ENCODE measurements at places on chromosomes 4 and X.

- no peak for DNase-seq
Observed at GRCh38 chr4:78630615-78631014, 79.0 kb downstream of the ANXA3 start.

- DNase-seq, result no peak
Observed at GRCh38 chr4:174926958-174927357, 8.8 kb downstream of the ADAM29 start.

DNA sequence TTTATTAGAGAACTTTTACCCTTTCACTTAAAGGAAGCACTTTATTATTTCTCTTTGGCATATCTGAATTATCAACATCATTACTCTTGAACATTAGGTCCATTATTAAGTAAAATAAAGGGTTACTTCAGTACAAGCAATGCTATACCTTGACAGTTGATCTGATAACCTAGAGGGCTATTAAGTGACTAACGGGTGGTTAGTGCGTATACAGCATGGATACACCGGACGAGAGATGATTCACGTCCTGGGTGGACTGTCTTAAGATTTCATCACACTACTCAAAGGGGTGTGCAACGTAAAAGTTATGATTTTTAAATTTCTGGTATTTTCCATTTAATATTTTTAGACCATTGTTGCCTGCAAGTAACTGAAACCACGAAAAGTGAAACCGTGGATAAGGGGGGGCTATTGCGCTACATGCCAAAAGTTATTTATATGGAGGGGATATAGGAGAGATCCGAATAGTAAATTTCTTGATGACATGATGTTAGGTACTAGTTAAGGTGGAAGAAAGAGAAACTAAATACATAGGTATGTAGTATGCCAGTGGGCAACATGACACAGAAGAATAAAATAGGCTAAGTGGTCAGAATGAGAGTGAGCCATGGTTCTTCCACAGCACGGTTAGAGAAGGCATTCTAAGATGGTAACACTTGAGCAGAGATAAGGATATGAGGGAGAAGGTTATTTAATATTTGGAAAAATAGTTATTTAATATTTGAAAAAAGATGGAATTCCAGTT is 230.8 kb upstream of the ANKRD50 start:
- DNase-seq, result peak; percentile 93

DNA sequence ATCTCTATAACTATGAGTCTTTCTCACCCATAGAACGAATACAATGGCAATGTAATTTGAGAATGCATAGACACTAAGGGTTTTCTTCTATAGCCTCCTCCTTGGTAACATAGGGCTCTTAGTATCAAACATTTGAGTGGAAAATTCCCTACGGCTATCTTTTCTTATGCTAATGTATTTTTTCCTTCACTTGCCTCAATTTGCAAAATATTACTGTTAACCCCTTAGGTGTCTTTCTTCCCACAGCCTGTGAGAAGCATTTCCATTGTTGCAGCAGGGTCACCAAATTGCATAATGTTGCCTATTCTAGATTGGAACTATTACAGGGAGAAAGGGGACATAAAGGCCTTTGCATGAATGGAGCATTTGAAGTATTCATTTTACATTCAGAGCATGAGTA is 140.5 kb upstream of the RAPGEF2 start:
- DNase-seq, result no peak

DNA sequence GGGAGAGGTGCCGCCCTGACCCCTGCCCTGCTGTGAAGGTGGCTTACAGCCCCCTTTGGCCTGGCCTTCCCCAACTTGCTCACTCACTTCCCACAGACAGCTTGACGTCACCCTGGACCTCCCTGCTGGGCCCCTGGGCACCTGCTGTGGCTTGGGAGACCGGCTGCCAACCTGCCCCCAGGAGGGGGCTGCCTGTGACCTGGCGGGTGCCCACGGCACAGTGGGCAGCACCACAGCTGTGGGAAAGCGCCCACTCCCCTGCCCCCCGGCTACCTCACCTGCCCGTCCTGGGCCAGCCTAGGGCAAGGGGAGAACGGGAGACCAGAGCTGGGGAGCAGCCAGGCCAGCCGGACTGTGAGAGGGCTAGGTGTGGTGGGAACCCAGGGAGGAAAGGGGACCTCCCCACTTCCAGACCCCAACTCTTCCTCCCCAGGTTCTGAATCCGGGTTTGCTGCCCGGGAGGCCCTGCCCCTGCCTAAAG is 2.4 kb upstream of the ZFP92 start:
- DNase-seq, result no peak

GRCh38 chrX:71995122-71995521 is 84.5 kb downstream of the NHSL2 start:
- DNase-seq, result no peak

DNA sequence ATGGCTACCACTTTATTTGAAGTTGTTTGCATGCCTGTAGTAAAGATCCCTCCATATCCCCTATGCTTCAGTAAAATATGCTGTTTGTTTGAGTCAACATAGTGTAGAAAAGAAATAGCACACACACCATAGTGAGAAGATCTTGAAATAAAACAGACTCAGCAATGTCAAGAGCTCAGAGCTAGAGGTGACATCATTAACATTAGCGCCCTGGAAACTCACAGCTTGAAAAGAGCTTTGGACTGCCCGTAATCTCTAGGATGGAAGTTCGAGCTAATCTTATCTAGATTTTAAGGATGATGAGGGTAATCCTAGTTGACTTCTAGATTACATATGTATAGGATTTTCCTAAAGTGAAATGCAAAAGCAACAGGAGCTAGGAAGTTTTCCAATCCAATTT is 275.6 kb downstream of the SMARCA1 start:
- DNase-seq, result no peak

DNA sequence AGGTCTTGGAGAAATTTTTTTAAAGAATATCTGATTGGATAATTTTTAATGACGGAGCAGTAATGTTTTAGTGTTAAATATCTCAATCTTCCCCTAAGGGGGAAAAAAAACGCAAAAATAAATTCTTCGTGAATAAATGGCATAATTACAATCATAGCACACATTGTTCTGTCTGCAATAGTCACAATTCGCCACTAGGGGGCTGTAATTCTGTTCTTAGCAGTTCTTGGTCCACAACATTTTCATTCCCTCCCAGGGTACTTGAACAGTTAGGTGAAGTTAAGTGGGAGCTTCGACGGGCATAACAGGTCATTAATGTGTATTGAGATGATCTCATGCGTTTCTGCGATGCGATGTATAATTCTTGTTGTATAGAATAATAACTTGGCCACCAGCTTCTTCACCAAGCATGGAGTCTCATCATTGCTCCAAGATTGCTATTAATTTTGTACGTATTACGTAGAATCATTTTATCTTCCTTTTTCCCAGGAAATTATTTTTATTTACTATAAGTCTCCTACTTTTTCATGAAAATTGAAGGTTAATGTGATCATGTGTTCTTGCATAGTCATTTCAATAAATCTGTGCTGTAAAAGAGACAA is 27.2 kb downstream of the HTR2C start:
- peak; percentile 41 for DNase-seq

DNA sequence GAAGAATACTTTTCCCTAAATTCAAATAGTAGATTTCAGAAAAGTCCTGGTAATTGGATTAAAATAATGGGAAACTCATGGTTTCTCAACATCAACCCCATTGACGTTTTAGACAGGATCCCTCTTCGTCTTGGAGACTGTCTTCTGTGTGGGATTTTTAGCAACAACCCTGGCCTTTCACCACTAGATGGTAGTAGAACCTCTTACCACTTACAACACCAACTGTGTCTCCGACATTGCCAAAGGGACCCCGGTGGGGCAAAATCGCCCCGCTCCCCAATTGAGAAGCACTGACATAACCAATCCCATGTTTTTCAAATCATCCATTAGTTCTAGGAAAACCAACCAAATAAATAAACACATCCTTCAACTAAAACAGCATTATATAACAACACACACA is 16.9 kb upstream of the ANOS1 start:
- DNase-seq, result peak; percentile 50

DNA sequence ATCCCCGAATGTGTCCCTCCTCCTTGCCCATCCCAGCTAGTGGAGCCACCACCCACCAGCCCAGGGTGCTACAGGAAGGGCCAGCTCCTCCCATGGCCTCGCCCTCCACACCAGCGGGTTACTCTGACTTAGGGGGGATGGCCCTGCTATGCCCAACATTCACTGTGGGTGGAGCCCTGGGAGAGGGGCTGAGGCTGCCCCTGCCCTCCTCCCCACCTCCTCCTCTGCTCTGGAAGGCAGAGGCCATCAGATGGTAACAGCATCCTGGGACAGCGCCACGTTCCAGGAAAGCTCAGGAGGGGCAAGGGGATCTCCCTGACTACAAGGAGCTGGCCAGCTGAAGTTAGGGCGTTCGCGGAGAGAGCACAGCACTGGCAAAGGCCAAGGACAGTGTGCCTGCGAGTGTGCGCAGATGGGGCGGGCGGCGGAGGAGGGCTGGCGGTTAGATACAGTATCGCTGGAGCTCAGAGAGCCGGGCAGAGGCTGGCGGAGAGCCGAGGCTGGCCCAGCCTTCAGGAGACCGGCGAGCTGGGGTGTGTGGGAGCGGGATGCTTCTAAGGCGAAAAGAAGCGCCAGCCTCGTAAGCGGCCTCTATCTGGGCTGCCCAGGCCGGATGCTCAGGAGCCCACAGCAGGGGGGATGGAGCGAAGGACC is 1.5 kb downstream of the JAKMIP1 start:
- DNase-seq, result peak; percentile 15

GRCh38 chr4:81442484-81443085 is 29.1 kb downstream of the RASGEF1B start:
- DNase-seq, result no peak

DNA sequence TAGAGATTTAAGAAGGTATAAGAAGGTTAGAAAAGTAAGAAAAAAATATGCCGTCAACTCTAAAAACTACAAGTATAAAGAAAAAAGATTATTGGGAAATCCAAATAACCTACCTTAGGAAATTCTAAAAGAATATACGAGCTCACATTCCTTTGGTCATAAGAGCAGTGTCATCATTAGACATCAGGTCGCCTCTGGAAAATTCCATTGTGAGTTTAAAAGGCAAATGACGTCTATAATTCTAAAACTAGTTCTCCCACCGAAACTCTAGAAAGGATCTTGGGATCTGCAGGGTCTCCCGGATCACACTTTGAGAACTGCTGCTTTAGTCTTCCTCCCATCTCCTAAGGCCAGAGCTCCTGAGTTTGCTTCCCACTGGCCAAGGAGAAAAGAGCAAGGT is 518 bp upstream of the SAT1 start:
- DNase-seq, result peak; percentile 37

GRCh38 chr4:98994474-98995182 is 893 bp upstream of the METAP1 start:
- peak; percentile 29 for DNase-seq

GRCh38 chrX:11546917-11547316 is 118.8 kb downstream of the ARHGAP6 start:
- DNase-seq, result no peak

DNA sequence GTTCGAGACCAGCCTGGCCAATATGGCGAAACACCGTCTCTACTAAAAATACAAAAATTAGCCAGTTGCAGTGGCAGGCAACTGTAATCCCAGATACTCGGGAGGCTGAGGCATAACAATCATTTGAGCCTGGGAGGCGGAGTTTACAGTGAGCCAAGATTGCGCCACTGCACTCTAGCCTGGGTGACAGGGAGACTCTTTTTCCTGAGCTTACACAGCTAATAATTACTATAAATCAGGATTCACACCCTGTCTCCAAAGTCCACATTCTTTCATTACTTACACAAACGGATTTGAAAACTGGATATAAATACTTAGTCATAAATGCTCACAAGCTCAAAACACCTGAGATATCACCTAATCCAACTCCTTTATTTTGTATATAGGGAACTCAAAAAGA is 151.6 kb downstream of the LRBA start:
- no peak for DNase-seq

DNA sequence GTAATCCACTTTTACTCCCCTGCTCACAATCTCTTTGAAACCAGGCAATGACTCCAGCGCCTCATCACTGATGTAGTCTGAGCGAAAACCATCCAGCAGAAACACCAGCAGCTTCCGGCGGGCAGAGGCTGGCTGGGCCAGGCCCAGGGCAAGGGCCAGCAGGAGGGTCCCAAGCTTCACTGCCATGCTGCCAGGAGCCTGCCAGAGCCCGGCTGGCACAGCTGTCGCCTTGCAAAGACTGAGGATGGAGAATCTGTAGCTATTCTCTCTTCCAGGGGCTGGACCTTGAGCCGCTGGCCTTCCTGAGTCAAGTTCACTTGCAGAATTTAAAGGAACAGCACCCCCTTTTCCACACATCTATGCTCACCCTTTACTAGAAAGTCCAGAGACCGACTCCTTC is at the start of gene ENPP6:
Gene ENPP6, minus strand, starts transcription at position 240 of the 400 bp plus-strand sequence. Its CDS starts 54 bp downstream, at position 186.
- DNase-seq, result no peak

DNA sequence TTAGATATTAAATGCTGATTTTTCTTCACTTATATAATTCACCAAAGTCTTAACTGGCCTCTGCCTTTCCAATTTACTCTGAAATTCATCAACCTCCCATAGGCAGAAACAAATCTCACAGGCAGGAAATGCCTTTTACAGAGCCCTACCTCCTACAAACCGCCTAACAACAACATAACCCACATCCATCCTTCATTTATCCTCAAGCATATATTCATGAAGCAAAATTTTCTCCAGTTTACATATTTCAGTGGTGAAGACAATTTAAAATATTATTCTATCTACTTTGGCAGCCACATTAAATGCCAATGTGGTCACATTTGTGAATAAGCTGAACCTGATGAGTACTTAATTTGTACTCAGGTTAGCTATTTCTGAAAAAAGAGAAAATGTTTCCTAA is 30.3 kb downstream of the SEPSECS start:
- no peak for DNase-seq

- DNase-seq, result no peak
Observed at GRCh38 chr4:89416960-89417359, 109.4 kb upstream of the GPRIN3 start.

- DNase-seq, result no peak
Observed at GRCh38 chrX:21991504-21991903, 40.6 kb upstream of the PHEX start.

- no peak for DNase-seq
Observed at GRCh38 chr4:6714954-6715353, 1.0 kb upstream of the BLOC1S4 start.

DNA sequence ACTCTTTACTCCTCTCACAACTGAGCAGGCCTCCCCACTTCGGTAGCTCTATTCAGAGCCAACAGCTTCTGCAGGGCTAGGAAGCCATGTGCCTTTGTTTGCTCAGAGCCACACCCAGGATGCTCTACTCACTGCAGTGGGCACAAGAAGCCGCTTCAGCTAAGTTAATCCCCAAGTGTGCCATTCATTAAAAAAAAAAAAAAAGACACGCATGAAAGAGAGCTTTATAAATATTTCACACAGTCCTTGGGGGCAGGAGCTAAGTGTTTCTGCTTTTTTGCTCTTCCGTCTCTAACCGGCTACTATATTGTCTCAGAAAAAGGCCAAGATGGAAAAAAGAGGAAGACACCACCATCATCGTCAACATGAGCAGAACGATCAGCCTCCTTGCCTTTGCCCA is 8.1 kb downstream of the CRMP1 start:
- no peak for DNase-seq

Measured in iris pigment epithelial cell (primary cell).